ENCODE measurements at places on chromosomes 1 and 21.
A peak's percentile ranks its signal among the peaks of the same experiment; 100 is the strongest.

GRCh38 chr1:183282101-183282855 is 96.2 kb downstream of the LAMC2 start:
- no peak overlapping the region for H3K27ac ChIP-seq
- no peak overlapping the region for H3K4me3 ChIP-seq
- no peaks in the 10 kb centered on the region for H3K36me3 ChIP-seq
- DNase-seq = no peak
- no peaks in the 10 kb centered on the region for H3K27me3 ChIP-seq

GRCh38 chr21:32347977-32348376 is 44.8 kb downstream of the URB1 start:
- DNase-seq = no peak
- H3K4me3 ChIP-seq = no peak overlapping the region
- H3K27ac ChIP-seq = no peak overlapping the region
- H3K4me1 ChIP-seq = no peaks in the 10 kb centered on the region

- no peak overlapping the region for H3K27ac ChIP-seq
- no peaks in the 10 kb centered on the region for H3K36me3 ChIP-seq
- no peak for DNase-seq
- no peaks in the 10 kb centered on the region for H3K27me3 ChIP-seq
- no peak overlapping the region for H3K4me3 ChIP-seq
Observed at GRCh38 chr1:226960944-226961765, 21.1 kb downstream of the COQ8A start.

- DNase-seq = no peak
- no peak overlapping the region for H3K27ac ChIP-seq
- H3K27me3 ChIP-seq = no peaks in the 10 kb centered on the region
- H3K4me1 ChIP-seq = no peaks in the 10 kb centered on the region
Observed at GRCh38 chr1:61781151-61781550, 38.9 kb downstream of the PATJ start.

DNA sequence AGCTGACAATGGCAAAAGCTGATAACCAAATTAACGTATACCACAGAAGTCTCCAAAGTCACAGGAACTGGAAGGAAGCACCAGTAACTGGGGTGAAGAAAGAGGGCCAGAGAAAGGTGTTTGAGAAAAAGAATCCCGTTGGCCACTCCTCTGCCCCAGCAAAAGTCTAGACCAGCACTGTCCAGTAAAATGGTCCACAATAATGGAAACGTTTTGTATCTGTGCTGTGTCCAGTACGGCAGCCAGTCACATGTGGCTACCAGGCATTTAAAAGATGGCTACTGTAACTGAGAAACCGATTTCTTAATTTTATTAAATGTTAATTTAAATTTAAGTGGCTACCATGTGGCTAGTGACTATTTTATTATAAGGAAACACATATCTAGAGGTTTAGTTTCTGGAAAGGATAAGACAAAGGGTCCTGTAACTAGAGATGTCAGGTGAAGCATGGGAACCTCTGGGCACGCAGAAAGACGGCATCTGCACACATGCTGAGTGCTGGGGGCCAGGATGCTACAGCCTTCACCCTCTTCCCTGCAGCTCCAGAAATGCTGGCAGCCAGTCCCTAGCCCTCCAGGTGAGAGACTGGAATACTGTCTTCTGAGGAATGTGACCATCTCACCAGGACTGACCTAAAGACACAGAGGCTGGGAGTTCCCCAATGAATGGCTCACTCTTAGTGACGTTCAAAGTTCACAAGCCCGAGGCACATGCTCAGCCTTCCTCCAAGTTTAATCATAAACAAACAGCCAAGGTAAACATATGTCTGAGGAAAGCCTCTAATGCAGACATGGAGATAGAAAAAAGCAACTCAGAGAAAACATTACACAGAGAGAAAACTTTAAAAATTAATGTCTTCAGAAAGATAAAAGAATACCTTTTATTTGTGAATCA is 50.7 kb downstream of the JAK1 start:
- no peaks in the 10 kb centered on the region for H3K36me3 ChIP-seq
- no peak overlapping the region for H3K4me3 ChIP-seq
- no peaks in the 10 kb centered on the region for H3K27me3 ChIP-seq

DNA sequence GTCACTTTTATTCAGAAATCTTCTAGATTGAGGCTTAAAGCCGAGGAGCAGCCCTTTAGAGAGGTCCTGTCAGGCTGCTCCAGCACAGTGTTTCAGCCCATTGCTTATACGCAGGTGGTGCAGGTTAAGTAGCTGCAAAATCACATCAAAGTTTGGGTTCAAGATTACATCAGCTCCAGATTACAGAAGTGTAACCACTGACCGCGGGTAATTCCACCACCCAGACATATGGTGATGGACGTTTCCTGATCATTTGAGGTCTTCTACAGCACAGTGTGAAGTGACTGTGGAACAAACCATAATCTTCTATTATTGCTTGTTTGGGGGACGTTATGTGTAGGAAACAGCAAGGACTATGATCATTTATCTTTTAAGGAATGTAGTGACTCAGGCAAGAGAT is 11.8 kb downstream of the C1orf115 start:
- H3K36me3 ChIP-seq = no peaks in the 10 kb centered on the region
- peaks cover 3% of the 10 kb centered on the region for H3K4me1 ChIP-seq
- no peaks in the 10 kb centered on the region for H3K27me3 ChIP-seq
- no peak for DNase-seq
- H3K27ac ChIP-seq = no peak overlapping the region
- no peak overlapping the region for H3K4me3 ChIP-seq

GRCh38 chr1:59096501-59096900 is 200.4 kb upstream of the FGGY start:
- DNase-seq = no peak
- no peak overlapping the region for H3K27ac ChIP-seq
- H3K36me3 ChIP-seq = no peaks in the 10 kb centered on the region
- no peaks in the 10 kb centered on the region for H3K27me3 ChIP-seq

DNA sequence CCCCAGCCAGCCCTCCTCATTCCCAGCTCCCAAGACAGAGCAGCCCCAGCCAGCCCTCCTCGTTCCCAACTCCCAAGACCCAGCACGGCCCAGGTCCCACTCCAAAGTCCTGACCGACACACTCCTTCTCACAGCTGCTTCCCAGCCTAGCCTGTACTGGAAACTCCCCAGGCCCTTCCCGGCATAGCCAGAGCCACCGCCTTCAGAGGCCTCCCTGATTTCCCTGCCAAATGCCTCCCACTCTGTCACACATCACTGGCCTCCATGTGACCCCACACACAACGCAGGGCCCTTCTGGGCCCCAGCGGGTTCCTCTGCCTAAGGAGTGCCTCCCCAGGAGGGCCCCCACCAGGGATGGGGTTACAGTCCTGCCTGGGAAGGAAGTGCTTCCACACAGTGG is 2.8 kb downstream of the UBE2J2 start:
- peaks cover 7% of the 10 kb centered on the region for H3K4me1 ChIP-seq
- peaks cover 5% of the 10 kb centered on the region for H3K36me3 ChIP-seq
- no peaks in the 10 kb centered on the region for H3K27me3 ChIP-seq
- no peak for DNase-seq
- no peak overlapping the region for H3K4me3 ChIP-seq

DNA sequence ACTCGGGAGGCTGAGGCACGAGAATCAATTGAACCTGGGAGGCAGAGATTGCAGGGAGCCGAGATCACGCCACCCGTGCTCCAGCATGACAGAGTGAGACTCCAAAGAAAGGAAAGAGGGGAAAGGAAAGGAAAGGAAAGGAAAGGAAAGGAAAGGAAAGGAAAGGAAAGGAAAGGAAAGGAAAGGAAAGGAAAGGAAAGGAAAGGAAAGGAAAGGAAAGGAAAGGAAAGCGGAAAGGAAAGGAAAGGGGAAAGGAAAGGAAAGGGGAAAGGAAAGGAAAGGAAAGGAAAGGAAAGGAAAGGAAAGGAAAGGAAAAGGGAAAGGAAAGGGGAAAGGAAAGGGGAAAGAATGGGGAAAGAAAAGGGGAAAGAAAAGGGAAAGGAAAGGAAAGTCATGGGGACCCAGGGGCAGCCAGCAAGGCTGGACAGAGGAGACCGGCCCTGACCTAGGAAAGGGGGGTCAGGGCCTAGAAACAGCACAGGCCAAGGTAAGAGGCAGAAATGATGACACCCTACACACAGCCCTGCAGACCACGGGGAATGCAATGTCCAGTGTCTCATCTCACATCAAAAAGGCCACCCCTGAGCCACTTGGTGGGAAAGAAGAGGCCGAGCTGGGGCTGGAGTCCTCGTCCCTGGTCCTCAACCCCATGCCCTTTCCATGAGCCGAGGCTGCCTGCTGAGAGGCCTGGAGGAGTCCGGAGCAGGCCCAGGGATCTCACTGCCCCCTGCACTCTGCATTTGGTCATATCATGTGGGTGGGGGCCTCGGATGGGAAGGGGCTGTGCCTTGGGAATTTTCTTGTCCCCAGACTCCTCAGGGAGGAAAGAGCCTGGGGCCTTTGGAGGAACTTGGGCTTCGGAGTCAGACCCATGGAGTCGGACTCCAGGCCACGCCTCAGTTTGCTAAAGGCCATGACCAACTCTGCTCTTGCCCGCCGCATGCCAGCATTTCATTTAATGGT is 18.8 kb upstream of the LAPTM5 start:
- H3K4me1 ChIP-seq = no peaks in the 10 kb centered on the region
- H3K27ac ChIP-seq = no peak overlapping the region
- no peaks in the 10 kb centered on the region for H3K27me3 ChIP-seq
- no peak for DNase-seq

GRCh38 chr21:38310646-38311485 is 54.1 kb downstream of the KCNJ15 start:
- no peaks in the 10 kb centered on the region for H3K4me1 ChIP-seq
- no peak for DNase-seq
- H3K4me3 ChIP-seq = no peak overlapping the region

GRCh38 chr1:192632641-192633532 is 3.1 kb upstream of the RGS13 start:
- H3K27ac ChIP-seq = no peak overlapping the region
- H3K27me3 ChIP-seq = no peaks in the 10 kb centered on the region
- H3K4me3 ChIP-seq = no peak overlapping the region
- no peaks in the 10 kb centered on the region for H3K36me3 ChIP-seq
- DNase-seq = no peak
- no peaks in the 10 kb centered on the region for H3K4me1 ChIP-seq

- H3K27ac ChIP-seq = no peak overlapping the region
- DNase-seq = no peak
Observed at GRCh38 chr1:214574598-214575411, 23.4 kb upstream of the PTPN14 start.

- H3K27me3 ChIP-seq = no peaks in the 10 kb centered on the region
- no peaks in the 10 kb centered on the region for H3K4me1 ChIP-seq
- no peak overlapping the region for H3K4me3 ChIP-seq
Observed at GRCh38 chr1:207463021-207463420, 8.9 kb downstream of the CR2 start.

- H3K36me3 ChIP-seq = no peaks in the 10 kb centered on the region
- H3K4me1 ChIP-seq = no peaks in the 10 kb centered on the region
- peaks cover 19% of the 10 kb centered on the region for H3K27me3 ChIP-seq
- H3K27ac ChIP-seq = no peak within 1 kb of the TSS
- DNase-seq = peak; percentile 59
- peak within 1 kb of the TSS; percentile 50 for H3K4me3 ChIP-seq
Observed at GRCh38 chr21:18244671-18245463, at the start of gene CHODL. Gene CHODL, plus strand, starts transcription at chr21:18244833. Its CDS starts 391 bp downstream, at chr21:18245224.

GRCh38 chr21:34603710-34604057 is 11.2 kb downstream of the RCAN1 start:
- DNase-seq = no peak
- no peaks in the 10 kb centered on the region for H3K27me3 ChIP-seq
- H3K36me3 ChIP-seq = no peaks in the 10 kb centered on the region
- H3K27ac ChIP-seq = no peak overlapping the region

- H3K27me3 ChIP-seq = no peaks in the 10 kb centered on the region
- H3K4me1 ChIP-seq = no peaks in the 10 kb centered on the region
- peak overlapping the region; percentile 32 for H3K4me3 ChIP-seq
- DNase-seq = no peak
- H3K36me3 ChIP-seq = no peaks in the 10 kb centered on the region
- no peak overlapping the region for H3K27ac ChIP-seq
Observed at GRCh38 chr1:11272544-11272831, 510 bp upstream of the UBIAD1 start.

Data from H1 (cell line).